ENCODE measurements at places on chromosomes 6 and 20. TPM values are rescaled to one million over a fixed set of nuclear protein-coding genes. Genes with fewer than 3 reads are reported as not detected.
A peak's percentile ranks its signal among the peaks of the same experiment; 100 is the strongest.

- no peak for DNase-seq
Observed at GRCh38 chr6:119449331-119450156, 100.0 kb upstream of the MAN1A1 start.

- DNase-seq, result no peak
Observed at GRCh38 chr6:20417819-20418218, 16.1 kb downstream of the E2F3 start.

Gene ZNF165
- 0.58 TPM for total RNA-seq

GRCh38 chr6:158503846-158504245, 56.0 kb upstream of the TMEM181 start:
- no peak for DNase-seq

GRCh38 chr6:159121486-159121885, 47.7 kb upstream of the FNDC1 start:
- DNase-seq, result no peak

DNA sequence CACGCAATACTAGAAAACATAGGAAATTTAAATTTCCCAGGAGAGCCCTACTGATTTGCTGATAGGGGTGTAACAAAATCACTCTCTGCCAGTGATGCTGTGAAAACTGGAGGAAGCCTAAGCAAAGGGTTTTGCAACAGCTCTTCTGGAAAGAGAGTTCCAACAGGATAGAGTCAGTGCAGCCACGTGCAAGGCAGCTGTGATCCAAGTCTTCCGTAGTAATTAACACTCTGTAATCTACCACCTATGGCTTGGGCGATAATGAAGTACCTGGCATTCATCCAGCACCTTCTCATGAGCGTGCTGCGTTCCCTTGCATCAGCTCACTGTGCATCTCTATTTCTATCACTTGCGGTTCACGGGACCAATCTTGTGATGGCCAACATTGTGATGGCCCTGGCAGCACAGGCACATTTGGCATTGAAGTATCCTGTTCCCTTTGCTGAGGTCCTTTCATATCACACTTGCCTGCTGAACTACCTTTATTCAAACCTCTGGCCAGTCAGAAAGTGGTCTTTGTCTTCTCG, 48.2 kb downstream of the IRF4 start:
- DNase-seq, result no peak

DNA sequence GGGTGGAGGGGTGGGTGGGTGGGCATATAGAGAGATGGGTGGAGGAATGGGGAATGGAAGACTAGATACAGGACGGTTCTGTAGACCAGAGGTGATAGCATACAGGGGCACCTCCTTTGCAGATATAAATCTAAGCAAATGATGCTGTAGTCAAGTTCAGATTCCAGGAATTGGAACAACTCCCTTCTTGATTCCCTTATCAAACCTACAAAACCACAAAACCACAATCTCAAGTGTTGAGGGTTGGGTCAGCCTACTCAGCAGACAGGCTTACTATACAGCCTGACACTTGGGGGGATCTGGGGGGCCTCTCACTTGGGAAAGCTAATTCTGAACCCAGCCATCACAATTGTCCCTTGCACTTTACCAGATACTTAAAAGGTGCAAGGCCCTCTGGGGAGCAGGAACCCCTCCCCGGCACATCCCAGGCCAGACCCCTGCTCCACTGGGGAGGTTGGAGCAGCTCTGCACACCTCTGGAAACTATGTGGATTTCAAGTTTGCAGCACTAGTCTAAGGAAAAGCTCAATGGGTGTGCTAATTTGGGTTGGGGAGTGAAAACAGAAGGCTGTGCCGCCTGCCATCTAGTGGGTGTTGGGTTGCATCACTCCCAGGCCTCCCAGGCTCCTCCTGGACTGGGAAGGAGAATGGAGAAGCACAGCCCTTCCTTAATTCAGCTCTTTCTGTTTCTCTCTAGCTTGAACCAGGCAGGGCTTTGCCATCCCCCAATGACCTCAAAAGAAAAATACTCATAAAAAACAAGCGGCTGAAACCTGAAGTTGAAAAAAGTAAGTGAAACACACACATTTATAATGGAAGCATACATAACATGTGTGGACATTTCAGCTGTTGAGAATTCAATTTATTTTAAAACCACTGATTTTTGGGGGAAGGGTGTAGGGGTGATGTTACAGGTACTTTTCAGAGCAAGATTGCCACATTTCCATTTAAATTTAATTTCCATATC, 121.2 kb upstream of the LAMP5 start:
- DNase-seq, result peak; percentile 81

Gene MUCL3
- not detected for total RNA-seq

DNA sequence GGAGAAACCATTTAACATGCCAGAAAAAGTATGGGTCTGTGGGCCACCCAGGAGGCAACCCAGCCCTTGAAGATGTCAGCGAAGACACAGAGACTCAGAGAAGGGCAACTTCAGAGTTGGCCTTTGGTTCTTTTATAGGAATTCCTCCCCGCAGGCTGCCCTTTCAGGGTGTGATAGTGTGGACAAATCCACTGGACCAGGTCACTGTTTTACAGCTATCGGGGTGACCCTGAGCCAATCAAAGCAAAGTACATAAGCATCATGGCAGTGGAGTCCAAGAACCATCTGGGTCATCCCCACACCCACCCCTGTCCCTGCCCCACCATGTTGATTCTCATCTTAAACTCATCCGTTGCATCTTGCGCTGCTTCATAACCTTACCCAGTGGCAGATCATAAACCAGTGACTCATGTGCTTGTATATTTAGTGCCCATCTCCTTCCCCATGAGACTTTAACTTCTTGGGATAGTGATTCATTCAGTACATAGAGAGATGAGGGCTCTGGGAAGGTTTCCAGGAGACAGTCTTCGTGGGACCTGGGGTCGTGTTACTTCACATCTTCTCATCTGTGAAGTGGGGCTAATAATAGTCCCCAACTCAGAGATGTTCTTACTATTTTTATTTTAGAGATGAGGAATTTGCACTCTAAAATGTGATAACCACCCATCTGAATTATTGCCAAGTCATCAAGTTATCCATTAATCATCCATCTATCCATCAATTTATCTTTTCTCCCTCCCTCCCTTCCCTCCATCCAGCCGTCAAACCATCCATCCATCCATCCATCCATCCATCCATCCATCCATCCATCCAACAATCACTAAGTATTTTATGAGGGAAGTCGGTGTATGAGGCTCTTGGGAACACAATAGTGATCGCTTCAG, 51.0 kb downstream of the EDN3 start:
- DNase-seq, result no peak

Measured in A673 (cell line).